Fibroblast of skin of abdomen (primary cell): ENCODE measurements at places on chromosomes 7 and 10.

GRCh38 chr10:29316308-29317026 is 27.6 kb downstream of the LYZL1 start:
- DNase-seq, result no peak

DNA sequence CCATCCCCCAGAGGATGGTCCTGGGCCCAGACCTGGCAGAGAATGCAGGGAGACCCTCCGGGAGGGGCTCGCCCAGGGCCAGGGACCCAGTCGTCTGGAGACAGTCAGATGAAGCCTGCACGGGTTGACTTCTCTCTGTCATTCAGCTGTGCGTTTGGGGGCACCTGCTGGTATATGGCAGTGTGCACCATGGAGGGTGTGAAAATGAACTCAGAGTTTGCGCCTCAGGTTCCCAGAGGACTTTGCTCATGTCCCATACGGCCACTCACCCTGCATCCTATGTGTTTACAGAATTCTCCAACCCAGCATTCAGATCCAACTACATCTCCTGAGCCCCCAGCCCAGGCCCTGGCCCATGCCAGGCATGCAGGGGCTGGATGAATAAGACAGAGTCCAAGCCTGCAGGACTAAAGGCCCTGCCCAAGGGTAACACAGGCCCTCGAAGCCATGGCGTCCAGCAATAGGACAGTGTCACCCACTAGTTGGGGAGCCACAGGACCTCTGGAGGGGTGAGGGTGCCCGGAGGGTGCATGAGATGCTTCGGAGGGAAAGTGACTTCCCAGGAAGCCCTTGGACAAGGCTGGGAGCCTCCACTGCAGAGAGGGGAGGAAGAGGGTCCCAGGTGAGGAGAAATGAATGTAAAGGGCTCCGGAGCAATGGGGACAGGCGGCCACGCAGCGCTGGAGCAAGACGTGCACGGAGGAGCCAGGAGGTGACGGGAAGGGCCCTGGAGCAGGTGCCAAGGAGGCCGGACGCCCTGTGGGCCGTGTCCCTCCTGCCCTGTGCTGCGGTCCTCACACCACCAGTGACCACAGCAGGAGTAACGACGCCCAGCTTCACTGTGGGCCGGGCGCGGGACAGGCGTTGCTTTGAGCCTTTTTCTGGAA is 36.3 kb downstream of the CALML3 start:
- no peak for DNase-seq

- no peak for DNase-seq
Observed at GRCh38 chr10:124622158-124622557, 122.0 kb downstream of the FAM53B start.

GRCh38 chr7:103996639-103997038 is 7.2 kb upstream of the RELN start:
- DNase-seq, result no peak

- no peak for DNase-seq
Observed at GRCh38 chr7:4861673-4862072, at the start of gene PAPOLB. TSS of gene PAPOLB (minus strand) at chr7:4862030. CDS start at chr7:4861810, 220 bp downstream.

DNA sequence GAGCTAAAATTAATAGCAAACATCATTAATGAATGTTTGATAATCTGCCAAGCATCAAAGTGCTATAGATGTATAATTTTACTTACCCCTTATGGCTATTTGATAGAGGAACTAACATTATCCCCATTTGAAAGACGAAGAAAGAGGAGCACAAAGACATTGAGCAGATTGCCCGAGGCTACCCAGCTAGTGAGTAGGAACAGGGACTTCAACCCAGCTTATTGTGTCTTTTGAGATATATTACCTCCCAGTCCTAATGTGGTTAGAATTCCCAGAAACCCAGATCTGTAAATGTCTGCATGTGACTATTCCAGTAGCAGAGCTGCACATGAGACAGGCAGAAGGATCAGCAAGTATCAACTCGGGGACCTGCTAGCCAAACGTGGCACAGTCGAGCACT is 160.1 kb upstream of the AOAH start:
- DNase-seq, result no peak

DNA sequence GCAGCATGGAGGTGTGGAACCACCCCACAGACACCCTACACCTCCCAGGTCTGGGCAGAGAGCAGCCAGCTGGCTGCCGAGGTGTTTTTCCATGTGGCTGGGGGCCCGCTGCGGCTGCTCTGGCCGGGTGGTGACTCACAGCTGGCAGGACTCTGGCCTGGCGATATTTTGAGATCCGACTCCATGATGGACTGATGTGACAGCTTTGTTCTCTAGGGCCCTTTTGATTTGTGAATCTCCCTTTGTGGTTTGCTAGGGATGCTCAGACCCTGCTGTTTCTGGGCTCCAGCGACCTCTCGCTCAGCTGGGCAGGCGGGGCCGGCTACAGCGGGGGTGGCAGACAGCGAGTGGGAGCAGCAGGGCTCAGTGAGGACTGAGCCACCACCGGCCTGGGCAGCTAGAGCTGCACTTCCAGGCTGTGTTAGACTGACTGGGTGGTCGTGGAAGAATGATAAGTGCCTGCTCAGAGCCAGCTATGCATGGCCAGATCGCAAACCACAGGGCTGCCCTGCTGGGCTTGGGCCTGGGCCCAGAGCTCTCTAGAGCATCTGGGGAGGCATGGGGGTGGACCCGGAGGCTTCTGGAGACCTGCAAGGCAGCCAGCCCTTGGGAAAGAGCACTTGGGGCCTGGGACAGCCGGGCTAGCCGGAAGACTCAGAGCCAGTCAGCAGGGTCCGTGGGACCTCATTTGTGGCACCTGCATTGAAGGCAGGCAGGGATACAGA is 46.2 kb upstream of the GDF10 start:
- no peak for DNase-seq

DNA sequence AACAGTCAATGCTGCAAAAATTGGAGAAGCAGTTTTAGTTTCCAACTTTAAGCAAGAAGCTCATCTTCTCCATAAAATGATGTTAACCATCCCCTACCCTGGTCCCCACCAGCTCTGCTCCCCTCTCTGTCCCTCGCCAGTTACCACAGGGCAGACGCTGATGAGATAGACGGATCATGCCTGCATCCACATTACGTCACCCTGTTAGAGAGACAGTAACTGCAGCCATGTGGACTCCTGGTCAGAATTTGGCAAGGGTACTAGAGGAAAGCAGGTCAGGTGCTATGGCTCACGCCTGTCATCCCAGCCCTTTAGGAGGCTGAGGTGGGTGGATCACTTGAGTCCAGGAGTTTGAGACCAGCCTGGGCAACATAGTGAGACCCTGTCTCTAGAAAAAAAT is 81.9 kb upstream of the FZD8 start:
- no peak for DNase-seq

- peak; percentile 82 for DNase-seq
Observed at GRCh38 chr7:33250421-33250871, 121.1 kb downstream of the BBS9 start.

DNA sequence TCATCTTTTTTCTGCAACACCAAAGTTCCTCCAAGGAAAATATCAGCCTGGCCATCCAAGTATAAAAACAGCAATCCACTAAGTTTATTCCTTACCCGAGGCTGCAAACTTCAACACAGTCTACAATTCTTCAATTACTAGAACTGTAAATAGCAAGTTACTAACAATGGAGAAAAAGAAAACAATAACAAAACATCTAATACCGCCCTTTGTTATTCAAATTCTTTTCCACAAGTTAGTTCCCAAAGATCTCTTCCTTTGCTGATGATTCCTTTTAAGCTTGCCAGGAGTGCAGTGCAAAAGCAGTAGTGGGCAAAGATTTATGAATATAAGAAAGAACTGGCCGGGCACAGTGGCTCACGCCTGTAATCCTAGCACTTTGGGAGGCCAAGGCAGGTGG is 86.2 kb downstream of the CUL2 start:
- DNase-seq, result no peak

GRCh38 chr10:35216303-35216905 is 89.8 kb downstream of the CREM start:
- no peak for DNase-seq

DNA sequence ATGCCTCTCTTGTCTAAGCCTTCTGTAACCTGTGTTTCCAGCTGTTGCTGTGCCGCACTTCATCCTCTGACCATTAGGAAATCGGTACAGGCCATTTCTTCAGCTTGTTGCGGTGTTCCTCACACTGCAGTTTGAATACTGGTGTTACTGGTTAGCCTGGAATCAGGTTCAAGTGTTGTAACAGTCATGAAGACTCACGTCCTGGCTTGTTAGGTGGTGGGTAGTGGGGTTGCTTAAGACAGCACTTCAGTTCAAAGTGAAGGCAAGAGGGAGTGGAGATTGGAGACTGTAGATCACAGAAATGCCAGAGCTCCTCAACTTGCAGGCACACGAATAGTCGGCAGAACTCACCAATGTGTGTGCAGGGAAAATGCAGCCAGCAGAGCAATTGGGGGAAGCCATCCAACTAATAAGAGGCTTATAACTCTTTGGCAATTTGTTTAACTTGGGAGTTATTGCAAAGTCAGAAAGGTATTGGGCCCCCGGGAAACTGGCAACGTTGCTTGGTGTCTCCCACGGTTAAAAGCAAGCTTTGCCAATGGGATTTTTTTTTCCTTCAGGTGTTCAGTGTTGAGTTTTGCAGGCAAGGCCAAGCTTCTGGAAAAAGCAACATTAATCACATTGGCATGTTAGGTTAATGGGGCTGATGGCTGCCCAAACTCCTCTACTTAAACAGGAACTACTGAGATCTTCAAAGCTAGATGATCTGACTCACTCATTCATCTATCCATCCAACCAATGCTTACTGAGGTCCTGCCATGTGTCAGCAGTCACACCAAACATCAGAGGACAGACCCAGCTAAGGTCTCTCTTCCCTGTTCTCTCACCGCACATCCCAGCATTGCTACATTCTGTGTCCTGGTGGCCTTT is 380.9 kb downstream of the GATA3 start:
- no peak for DNase-seq

- peak; percentile 21 for DNase-seq
Observed at GRCh38 chr10:16597656-16598055, 76.0 kb upstream of the C1QL3 start.
